ENCODE measurements at places on chromosomes 1 and 21.

- DNase-seq = no peak
Observed at GRCh38 chr1:43387976-43388599, 1.5 kb downstream of the MED8 start.

- DNase-seq = no peak
Observed at GRCh38 chr1:64320470-64320869, 117.0 kb downstream of the UBE2U start.

GRCh38 chr1:190738317-190738716, 260.7 kb upstream of the BRINP3 start:
- DNase-seq = no peak

DNA sequence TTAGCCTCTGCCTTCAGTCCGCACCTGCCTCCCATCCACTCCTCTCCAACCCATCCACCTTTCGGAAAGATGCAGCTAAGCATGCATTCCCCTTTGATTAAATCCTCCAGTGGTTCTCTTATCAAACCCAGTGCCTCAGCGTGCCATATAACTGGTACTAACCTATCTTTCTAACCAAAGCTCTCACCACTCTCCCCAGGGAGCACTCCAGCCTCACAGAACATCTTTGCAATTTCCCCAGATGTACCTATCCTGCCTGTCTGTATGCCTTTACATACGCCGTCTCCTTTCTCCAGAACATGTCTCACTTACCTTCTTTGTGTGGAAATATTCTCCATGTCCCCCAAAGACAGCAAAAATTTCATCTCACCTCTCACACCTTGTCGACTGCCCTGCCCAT, 80.0 kb downstream of the SLC25A24 start:
- no peak for DNase-seq

- DNase-seq = no peak
Observed at GRCh38 chr1:21782349-21782867, 541 bp downstream of the USP48 start.
